ENCODE measurements at places on chromosomes 2 and 18.

- DNase-seq: no peak
Measured at GRCh38 chr2:10272464-10272863, 30.2 kb upstream of the HPCAL1 start.

DNA sequence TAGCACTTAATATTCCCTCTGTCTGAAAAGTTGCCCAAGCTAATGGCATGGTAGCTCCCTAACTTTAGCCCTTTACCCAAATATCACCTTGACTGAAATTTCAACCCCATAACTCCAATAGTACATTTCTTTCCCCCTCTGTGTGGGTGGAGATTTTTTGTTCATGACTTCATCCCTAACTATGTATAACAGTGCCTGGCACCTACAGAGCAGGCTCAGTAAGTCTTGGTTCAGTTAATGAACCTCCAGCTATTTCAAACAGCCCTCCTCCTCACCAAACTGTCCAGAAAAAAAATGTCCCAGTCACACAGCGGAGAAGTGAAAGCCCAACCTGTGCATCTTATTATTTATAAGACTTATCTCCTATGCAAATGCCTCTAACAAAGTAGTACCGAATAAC lies 18.6 kb downstream of the BUB1 start:
- DNase-seq: no peak

DNA sequence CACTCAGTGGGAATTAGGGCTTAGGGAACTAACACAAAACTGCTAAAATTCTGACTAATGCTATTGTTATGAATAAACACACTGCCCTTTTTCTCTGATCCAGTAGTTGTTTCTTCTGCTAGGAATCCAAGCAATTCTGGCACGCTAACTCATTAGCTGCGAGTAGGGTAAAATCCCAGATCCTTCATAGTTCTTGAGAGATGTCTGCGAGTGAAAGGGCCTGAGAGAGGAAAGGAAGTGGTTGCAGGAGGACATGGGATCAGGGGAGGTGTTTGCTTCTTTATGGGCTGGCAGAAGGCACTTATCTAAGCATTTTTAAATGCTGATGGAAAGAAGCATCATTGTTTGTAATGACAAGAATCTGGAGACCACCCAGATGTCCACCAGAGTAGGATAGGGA lies 9.4 kb downstream of the MAP3K19 start:
- no peak for DNase-seq

DNA sequence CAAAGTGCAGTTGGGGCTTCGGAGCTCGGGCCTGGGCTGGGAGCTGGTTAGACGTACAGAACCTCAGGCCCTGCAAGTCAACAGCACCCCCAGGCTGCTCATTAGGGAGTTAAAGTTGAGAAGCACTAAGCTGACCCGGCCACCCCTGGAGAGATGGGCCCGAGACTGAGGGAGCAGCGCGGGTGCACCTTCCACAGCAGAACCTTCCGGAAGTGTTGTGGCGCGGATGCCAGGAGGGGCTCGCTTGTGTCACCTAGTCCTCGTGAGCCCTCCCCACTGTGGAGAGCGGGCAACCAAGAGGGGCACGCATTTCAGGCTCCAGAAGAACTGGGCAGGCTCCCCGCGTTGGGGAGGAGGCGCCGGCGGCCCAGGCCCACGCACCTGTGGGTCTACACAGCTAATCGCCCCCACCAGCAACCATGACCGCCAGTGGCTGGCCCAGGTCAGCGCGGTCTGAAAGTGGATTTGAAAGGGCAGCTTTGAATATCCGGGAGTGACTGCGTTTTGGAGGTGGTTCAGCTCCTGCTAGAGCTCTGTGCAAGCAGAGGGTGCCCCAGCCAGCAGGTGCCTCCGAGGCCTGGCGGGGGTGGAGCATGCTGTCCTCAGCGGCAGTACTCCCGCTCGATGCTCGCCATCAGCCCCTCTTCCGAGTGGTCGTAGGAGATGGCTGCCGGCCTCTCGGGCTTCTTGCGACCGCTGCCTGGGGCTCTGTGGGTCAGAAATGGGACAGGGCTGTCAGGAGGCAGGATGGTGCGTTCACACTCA lies 15.1 kb downstream of the KLF11 start:
- DNase-seq: no peak

DNA sequence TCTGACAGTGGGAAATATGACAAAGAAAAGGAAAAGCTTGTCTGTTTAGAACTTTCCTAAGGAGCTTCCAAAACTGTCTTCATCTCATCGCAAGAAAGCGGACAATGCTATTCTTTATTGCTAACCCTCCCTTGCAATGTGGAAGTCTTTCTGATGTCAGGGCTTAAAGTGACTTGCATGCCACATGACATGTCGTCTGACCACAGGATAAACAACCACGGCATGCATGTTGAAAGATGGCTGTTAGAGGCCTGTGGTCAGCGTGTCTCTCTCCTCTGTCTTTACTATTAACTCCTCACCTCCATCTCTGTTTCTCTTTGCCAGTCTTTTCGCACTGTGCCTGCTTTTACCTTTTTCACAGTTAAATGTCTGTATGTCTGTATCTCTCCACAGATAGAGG lies 389.8 kb downstream of the LNPK start:
- no peak for DNase-seq

- no peak for DNase-seq
Measured at GRCh38 chr18:31329787-31330438, 12.0 kb downstream of the DSG1 start.

DNA sequence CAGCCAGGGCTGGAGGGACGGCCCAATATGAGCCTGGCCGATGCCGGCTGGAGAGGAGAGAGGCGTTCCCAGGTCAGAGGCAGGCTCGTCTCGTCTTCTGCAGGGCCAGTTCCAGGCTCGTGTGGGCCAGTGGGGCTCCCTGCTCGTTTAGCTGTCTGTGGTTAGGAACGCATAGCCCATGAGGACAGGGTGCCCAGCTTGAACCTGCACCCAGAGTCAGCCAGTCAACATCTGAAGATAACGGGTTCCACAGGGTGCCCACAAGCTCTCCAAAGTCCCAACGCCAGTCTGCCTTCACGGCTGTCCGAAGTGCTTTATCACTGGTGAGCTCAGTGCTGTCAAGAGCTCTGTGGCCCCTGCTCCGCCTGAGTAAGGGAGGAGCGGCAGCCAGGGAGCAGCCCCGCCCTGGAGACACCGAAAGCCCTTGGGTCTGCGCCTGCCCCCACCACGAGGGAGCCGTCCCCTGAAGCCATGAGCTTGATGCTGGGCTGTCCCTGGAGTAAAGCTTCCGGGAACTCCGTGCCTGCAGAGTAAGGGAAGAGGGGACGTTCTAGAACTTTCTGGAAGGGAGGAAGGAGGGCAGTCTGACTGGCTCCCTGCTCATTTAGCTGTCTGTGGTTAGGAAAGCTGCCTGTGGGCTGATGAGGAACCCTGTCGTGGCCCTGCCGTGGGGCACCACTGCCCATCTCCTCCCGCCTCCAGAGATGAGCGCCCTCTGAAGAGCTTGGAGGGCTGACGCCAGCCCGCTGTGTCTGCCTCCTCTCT lies 2.7 kb upstream of the HSBP1L1 start:
- no peak for DNase-seq

- DNase-seq: peak; percentile 57
Measured at GRCh38 chr2:164560181-164560792, 61.0 kb downstream of the GRB14 start.

DNA sequence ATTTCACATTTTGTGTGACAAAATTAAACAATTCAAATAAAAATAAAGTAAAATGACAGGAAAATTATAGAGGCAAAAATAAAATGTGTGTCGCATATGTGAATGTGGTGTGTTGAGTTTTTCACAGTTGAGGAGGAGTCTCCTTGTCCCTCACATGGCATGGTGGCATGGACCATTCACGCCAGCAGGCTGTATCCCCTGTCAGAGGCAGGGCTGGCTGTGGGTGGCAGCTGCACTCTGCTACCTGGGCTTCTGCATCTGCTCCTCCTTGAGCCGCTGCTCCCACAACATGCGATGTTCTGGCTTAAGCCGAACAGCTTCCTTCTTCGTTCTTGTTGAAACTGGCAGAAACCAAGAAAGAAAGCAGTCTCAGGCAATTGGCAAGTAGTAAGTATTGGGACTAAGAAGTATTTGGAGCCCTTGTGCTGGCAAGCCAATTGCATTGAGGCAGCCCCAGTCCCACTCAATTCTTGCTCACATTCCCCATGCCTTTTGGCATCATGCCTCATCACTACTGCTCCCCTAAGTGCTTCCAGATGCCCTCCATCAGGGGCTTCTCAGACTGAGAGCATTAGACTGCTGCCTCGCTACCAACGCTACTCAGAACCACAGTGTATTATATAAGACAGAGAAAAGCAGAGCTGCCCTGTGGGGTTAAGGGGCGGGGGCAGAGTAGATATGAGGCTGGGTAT lies 177.9 kb upstream of the NABP1 start:
- DNase-seq: peak; percentile 59

DNA sequence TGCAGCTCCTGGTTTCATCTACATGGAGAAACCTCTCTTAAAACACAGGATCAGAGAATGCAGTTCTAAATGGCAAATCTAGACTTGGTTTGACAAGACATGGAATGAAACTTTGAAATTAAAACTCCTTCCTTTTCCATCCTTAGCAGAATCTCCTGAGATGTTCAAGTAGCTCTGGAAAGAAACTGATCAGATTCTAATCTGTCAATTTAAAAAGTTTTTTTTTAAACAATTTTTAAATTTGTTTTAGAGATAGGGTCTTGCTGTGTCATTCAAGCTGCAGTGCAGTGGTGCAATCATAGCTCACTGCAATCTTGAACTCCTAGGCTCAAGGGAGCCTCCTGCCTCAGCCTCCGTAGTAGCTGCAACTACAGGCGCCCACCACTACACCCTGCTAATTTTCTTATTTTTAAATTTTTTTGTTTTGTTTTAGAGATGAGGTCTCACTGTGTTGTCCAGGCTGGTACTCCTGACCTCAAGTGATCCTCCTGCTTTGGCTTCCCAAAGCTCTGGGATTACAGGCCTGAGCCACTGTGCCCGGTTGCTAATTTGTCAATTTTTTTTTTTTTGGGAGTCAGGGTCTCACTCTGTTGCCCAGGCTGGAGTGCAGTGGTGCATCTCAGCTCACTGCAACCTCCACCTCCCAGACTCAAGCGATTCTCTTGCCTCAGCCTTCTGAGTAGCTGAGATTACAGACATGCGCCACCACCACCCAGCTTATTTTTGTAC lies 216.7 kb downstream of the TGIF1 start:
- DNase-seq: no peak

DNA sequence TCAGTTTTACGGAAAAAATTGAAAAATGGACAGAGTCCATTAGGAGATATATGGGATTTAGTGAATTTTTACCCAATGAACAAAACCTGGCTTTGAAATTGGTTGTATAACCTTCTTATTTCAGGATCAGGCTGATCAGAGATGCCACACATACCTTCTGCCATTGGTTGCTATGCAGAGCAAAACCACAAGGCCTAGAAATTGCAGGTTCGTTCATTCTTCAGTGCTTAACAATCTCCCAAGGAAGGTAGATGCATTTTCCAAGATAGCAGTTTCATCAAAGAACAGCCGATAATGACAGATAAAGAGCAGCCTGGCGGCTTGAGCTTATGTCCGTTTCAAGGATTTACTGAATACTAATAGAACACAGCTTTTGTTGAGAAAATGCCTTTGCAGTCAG lies 868.8 kb downstream of the EPHA4 start:
- DNase-seq: no peak

DNA sequence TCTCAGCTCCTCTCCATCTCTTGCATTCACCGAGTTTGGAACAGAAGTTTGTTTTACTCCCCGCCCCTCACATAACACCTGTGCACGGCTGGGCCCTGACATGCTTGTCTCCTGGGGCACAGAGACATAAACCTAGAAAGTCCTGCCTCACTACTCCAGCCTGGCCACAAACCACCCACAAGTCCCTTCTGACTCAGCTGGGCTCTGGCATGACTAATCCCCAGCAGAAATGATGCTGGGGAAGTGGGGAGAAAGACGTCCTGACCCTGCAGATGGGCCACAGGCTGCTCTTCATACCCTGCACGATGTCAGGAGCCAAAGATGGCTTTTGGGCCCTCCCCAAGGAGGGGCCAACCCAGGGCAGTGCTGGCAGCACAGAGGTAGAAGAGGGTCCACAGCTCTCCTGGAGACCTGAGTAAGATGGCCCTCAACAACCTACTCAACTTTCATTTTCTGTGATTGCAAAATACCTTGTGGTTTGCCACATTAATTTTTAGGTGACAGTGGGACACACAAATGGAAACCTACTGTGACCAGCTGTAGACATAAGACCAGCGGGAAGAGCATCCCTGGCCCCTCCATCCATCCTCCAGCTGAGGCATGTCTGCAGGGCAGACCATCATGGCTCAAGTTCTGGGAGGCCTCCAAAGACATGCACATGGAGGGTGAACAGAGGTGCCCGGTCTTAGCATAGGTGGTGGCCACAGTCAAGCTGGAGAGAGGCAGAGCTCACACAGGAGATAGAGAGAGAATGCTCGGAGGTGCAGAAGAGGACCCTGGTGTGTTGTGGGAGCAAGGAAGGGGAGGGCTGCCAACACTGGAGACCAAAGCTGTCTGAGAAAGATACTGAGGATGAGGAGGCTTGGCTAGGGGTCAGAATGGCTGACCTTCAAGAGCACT lies 40.0 kb downstream of the DNMT3A start:
- no peak for DNase-seq

DNA sequence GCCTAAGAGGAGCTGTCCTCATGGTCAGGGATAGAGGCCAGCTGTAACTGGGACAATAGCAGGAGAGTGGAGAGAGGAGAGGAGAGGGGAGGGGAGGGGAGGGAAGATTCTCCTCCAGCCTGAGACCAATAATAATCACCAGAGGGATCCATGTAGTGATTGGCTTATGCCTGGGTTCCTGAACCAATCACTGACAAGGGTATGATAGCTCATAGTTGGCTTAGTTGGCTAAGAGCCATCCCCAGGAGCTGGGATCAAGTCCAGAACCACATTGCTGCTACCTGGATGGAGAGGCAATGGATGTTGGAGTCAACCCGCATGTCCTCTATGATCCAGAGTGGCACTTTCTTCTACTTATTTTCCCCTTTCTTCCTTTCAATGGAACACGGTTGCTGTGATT lies 7.7 kb upstream of the ST8SIA5 start:
- DNase-seq: no peak

GRCh38 chr2:88754585-88755320 lies 63.3 kb downstream of the RPIA start:
- DNase-seq: no peak

GRCh38 chr2:159804941-159805340 lies 6.9 kb upstream of the CD302 start:
- no peak for DNase-seq

DNA sequence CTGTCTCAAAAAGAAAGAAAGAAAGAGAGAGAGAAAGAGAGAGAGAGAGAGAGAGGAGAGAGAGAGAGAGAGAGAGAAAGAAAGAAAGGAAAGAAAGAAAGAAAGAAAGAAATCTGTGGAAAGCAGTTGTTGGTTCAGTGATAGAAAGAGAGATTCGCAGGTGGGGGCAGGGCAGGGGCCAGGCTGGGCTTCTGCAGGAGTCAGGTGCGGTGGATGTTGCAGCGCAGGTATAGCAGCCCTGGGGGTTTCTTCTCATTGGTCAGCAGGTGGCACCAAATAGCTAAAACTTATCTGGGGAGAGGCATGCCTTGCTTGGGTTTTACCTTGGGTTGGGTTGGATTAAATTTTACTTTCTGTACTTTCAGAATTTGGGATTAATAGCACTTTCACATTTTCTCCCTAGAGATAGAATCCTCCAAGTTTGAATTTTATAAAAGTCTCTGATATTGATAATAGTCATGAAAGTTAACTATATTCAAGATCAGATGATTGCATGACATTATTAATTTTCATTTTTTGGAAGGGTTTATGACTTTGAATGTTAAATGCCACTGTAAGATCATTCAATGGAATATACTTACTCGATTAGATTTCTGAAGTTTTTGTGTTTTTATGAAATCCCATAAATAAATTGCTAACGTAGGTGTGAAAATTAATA lies 66.6 kb downstream of the SPTBN1 start:
- peak; percentile 53 for DNase-seq
